Stimulated activated CD8-positive, alpha-beta memory T cell treated with anti-CD3 and anti-CD28 coated beads, Interleukin-4, amount 100 ng/mL, for 1 hour (primary cell): ENCODE measurements at places on chromosomes 5 and 9.

DNA sequence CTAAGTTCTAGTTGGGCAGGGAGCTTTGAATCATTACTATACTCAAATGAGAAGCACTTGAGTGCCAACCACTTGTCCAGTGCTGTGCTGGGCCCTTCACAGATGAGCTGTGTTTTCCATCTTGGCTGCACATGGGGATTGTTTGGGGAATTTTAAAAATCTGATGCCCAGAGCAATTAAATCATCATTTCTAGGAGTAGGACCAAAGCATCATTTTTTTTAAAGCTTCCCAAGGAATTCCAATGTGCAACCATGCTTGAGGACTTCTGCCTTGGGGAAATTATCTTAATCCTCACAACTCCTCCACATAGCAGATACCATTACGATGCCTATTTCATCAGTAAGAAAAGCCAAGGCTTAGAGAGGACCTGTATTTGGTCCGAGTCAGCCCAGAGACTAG, 131.4 kb downstream of the TMEM174 start:
- no peak for DNase-seq

DNA sequence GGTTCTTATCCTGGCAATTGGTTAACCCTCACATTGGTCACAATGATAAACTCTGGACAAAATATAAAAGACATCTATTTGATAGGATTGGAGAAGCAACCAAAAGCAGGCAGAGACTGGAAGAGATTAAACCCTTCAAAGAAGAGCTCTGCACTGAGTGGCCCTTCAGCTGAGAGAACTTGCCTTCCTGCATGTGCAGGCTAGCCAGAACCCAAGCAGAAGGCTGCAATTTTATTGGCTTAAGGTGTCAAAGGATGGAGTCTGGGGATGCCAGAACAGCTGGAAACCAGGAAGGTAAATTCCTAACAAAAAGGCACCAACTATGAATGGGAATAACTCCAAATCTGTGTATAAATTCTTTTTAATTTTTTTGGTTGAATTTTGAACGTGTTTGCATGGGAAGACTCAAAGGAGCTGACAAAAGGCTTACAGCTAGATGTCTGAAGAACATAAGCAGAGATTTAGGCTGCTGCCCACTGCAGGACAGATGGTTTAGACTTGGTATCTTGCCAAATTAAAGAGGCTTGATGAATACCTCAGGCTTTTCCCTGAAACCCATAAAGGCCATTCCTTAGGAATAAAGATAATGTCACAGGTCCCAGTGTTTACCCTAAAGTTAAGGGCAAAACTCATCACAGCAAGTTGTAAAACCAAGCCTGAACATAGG, 66.3 kb downstream of the NR2F1 start:
- no peak for DNase-seq

DNA sequence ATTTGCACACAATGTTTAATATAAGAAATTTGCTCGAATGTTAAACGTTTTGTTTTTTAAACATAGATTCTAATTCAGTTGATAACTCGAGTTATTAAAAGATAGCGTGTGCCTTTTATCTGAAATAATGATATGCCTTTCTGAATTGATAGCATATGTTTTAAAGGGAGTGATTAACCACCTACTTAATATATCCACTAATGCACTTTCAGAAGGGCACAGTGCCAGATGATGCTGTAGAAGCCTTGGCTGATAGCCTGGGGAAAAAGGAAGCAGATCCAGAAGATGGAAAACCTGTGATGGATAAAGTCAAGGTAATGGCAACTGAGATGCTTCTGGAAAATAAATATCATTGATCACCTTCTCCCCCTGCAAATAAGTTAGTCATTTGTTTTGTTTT, 53.9 kb downstream of the ERAP1 start:
- DNase-seq, result no peak

- DNase-seq, result no peak
Observed at GRCh38 chr5:132433141-132433540, 57.4 kb downstream of the IRF1 start.

GRCh38 chr9:114250235-114250568, 72.7 kb upstream of the ORM1 start:
- DNase-seq, result no peak

DNA sequence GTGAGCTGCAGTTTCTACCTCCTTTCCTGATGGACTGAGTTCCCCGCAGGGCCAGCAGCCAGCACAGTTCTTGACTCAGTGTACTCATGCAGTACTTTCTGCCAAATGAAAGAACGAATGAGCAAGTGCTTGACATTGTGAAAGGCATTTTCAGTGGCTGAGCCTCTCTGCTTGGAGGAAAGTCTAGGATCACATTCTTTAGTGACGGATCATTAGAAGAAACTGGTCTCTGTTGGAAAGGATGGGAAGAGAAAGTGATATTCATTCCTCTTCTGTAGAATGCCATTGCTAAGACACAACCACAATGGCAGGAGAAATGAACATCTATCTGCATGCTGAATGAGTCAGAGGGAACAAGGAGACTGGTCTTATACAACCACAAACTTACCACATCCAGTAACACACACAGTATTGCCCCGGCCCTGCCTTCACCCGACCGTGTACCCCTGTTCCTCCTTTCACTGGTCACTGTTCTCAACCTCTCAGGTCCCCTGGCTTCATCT, 206.9 kb downstream of the CRB2 start:
- no peak for DNase-seq

GRCh38 chr5:104016646-104017045, 454.1 kb upstream of the NUDT12 start:
- no peak for DNase-seq

DNA sequence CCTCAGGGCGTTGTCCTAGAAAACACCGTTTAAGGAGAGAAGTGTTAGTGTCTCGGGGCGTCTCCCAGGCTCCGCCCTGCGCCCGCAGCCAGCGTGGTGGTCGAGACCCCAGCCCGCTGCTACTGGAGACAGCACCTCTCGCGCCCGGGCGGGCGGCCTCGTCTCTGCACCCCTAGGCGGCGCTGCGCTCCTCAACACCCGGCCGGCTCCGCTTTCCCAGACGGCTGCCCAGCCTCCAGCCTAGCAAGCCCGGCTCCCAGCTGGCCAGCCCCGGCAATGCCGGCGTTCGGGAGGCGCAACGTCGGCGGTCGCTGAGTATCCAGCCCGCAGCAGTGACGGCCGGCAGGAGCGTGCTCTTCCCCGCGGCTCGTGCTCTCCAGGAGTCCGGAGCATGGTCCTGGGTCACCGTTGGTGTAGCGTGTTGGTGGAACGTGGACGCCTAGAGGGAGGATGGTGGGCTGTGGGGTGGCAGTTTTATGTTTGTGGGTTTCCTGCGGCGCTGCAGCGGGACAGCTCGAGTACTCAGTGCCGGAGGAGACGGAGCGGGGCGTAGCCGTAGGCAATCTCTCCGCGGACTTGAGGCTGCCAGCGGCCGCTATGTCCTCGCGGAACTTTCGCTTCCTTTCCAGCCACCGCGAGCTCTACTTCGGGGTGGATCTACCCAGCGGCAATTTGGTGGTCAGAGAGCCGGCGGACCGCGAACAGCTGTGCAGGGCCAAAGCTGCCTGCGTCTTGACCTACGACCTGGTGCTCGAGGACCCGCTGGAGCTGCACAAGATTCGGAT, 536 bp downstream of the PCDHAC1 start:
- no peak for DNase-seq

DNA sequence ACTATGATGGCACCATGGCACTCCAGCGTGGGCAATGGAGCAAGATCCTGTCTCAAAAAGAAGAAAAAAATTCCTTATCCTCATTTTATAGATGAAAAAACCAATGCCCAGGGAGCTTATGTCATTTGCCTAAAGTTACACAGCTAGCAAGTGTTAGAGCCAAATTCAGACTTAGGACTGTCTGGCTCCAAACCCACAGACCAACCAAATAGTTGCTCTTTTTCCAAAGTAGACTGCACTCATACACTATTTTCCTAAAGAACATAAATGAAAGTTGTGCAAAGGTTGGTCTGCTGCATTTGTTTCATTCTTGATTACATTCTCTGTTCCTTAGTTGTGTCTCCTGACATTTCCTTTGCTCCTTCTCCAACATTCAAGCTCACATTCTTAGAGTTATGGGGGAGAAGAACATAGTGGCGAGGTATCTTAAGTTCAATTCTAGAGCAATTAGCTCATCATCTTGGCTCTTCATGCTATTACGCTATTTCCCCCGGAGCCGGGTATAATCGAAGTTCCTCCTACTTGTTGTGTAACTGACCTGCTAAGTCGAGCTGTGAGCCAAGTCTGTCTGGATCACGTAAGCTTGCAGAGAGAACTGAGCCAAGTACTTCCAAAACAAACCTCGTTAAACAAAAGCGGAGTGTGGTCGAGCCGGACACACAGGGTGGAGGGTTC, 138.3 kb downstream of the RFK start:
- no peak for DNase-seq

GRCh38 chr5:176740702-176741496, 69.5 kb upstream of the UNC5A start:
- no peak for DNase-seq

DNA sequence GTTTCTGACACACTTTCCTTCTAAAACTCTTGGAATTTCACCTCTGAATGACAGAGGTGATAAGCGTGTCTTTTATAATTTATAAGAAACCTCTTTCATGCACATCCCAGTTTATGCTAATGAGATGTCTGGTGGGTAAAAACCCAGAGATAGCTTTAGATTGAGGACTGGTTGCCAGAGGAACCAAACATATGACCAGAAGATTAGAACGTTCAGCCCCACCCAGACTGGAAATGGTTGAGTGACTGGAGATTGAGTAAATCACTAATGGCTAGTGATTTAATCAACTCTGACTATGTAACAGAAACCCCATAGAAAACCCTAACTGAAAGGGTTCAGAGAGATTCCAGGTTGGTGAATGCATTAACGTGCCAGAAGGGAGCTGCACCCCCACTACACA, 69.2 kb downstream of the CDH18 start:
- DNase-seq, result no peak

- DNase-seq, result no peak
Observed at GRCh38 chr9:85428230-85428629, 313.5 kb downstream of the AGTPBP1 start.

- no peak for DNase-seq
Observed at GRCh38 chr5:113663879-113664541, 150.5 kb downstream of the YTHDC2 start.

GRCh38 chr9:87063871-87064270, 116.6 kb upstream of the GAS1 start:
- DNase-seq, result no peak

DNA sequence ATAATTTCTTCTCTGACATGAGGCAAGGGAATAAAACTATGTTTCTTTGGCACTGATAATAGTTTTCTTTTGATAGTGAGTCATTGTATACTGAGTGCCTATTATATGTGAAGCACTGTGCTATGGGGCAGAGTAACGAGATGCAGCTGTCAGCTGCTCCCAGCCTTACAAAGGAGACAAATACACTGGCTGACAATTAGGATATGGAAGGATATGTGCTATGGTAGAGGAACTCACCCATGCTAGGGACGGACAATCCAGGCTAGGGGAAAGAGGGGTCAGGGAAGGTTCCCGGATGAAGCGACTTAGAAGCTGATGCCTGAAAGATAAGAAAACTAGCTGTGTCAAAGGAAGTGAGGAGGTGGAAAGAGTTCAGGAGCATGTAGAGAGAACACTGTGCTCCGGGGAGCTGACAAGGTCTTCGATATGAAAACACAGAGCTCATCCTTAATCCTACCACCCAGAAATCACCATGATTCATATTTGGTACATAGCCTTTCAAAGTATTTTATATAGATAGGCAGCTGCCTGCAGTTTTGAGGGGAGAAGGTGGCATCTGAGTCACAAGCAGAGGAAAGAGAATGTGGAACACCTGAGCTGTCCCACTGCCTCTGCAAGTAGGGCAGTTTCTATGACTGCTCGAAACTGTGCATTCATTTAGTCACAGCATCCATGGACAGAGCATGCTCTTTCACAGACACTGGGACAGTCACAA, 12.1 kb downstream of the BSPRY start:
- DNase-seq, result no peak

- no peak for DNase-seq
Observed at GRCh38 chr9:87497604-87498045, at the start of gene DAPK1. DAPK1 (plus strand) TSS chr9:87497867; CDS start chr9:87499078, 1,211 bp downstream.

- no peak for DNase-seq
Observed at GRCh38 chr9:120859361-120859760, 16.6 kb upstream of the PSMD5 start.

- no peak for DNase-seq
Observed at GRCh38 chr9:97659771-97660170, 26.1 kb downstream of the NCBP1 start.

DNA sequence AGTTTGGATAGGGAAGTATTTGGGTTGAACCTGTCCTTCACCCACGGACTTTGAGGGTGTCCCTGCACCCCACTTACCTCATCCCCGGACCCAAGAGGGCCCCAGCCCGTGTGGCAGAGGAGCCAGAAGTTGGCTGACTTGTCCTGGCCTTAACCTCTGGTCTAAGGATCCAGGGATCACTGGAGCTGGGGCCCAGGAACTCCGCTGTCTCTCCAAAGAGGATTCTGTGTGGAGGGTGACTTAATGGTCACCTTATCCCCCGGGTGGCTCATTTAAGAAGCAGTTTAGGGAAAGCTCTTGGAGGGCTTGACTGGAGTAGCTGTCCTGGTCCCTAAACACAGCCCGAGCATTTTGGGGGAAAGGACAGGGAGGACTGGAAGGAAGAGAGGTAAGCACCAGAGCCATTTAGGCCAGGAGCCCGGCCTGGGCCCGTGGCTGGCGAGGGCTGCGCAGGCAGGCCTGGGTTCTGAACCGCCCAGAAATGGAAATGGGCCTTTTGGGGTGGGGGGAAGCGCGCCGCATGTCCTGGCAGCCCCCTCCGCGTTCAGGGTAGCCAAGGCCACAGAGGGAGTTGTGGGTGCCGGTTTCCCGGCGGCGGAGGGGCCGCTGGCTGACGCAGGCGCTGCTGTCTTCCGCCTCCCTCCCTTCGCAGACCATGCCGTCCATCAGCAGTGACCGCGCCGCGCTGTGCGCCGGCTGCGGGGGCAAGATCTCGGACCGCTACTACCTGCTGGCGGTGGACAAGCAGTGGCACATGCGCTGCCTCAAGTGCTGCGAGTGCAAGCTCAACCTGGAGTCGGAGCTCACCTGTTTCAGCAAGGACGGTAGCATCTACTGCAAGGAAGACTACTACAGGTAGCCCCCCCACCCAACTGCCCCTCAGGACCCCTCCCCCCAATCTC, 2.0 kb downstream of the LHX2 start:
- no peak for DNase-seq

DNA sequence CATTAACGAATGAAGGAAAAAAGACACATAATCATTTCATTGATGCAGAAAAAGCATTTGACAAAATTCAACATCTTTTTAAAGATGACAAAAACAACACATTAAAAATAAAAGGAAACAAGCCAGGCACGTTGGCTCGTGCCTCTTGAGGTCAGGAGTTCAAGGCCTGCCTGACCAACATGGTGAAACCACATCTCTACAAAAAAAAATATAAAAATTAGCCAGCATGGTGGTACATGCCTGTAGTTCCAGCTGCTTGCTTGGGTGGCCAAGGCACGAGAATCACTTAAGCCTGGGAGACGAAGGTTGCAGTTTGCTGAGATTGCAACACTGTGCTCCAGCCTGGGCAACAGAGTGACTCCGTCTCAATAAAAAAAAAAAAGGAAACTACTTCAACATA, 77.0 kb downstream of the ERCC6L2 start:
- no peak for DNase-seq

DNA sequence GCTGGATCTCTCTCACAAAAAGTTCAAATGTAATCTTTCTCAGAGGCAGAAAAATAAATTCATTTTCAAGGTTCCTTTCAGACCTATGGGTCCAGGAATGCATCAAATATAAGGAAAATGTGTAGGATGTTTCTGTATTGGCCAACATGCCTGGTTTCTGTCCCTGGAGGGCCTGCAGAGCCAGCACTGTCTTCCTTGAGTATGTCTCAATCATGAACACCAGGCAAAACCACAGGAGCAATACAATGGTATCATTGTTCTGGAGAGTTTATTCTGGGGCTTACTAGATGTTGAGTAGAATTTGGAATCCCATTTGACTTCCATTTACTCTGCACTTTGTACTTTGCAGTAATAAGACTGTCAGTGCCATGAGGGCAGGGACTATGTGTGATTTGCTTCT, 23.5 kb downstream of the INSYN2B start:
- DNase-seq, result no peak
